PC-9 (cell line): ENCODE measurements at places on chromosomes 6 and 20.
A peak's percentile ranks its signal among the peaks of the same experiment; 100 is the strongest.

DNA sequence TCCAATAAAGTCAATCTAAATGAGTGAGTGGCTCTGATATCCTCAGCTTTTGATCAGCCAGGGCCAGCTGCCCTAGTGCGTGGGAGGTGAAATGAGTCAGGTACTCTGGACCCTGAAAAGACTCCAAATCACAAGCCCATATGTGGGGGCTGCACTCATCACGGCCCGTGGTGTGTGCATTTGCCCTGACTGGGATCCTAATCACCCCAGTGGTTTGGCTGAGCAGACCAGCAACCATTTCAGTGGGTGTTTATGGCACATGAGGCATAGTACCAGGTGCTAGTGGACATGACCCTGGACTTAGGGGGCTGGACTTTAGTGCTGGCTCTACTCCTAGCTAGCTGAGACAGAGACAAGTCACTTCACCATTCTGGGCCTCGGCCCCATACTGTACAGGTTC is 39.4 kb downstream of the SCML4 start:
- no peak for DNase-seq

GRCh38 chr6:151690768-151691562 is 116.5 kb upstream of the ESR1 start:
- DNase-seq: no peak

DNA sequence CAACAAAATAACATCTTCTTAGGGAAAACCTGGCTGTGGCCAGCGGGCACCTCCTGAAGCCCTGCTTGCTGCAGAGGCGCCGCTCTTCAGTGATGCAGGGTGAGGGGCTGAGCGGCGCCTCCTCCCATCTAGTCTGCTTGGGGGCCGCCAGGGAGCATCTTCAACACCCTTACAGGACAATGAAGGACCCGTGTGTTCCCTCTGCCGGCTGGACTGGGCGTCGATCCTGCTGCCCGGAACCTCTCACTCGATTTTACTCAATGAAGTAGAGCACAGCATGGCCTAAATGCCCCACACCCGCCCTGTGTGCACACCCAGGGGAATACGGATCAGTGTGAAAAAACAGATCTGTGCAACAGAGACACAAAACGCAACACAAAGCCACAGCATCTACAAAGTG is 28.5 kb upstream of the MPC1 start:
- no peak for DNase-seq

GRCh38 chr6:24228681-24229255 is 102.8 kb downstream of the NRSN1 start:
- no peak for DNase-seq

GRCh38 chr6:42427871-42428270 is 23.9 kb downstream of the TRERF1 start:
- DNase-seq: no peak

DNA sequence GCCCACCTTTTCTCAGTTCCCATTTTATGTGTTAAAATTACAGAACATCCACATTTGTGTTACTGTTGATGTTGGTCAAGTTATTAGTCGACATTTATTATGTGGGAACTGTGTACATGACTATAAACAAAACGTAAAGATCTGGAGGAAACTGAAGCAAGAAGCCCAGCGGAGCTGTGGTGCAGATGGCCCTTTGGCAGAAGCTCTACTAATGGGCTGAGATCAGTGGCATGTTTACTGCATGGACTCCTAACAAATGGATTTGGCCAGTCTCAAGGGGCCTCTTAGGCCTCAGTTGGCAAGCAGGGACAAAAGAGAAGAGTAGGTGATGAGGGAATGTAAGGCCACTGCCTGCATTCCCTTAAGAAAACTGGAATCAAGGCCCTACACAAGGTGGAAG is 282.1 kb upstream of the TCF21 start:
- no peak for DNase-seq

DNA sequence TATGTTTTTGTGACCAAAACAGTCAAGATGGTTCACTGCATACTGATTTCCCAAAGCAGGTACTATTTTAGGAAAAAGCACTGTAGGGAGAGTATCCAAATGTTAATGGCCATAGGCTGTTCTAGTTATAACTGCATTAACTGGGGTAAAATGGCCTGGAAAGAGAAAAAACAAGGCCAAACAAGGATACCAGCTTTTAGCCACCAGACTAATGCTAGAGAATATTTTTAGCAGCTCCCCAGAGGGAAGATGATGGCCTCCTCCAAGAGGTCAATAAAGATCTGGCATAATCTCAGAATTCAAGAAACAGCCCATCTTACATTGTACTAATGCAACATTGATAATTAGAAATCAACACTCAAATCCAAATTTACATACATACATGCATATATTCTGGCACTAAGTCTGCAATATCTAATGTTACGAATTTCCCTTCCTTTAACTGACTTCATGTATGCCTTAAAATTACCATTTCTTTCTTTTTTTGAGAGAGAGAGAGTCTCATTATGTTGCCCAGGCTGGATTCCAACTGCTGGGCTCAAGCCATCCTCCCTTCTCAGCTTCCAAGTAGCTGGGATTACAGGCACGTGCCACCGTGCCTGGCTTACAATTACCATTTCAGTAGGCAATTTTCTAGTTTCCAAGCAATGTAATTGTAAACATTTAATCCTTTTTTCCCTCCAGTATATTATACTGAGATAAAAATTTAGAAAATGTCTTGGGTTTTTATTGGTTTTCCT is 9.3 kb downstream of the COX7A2 start:
- DNase-seq: no peak

DNA sequence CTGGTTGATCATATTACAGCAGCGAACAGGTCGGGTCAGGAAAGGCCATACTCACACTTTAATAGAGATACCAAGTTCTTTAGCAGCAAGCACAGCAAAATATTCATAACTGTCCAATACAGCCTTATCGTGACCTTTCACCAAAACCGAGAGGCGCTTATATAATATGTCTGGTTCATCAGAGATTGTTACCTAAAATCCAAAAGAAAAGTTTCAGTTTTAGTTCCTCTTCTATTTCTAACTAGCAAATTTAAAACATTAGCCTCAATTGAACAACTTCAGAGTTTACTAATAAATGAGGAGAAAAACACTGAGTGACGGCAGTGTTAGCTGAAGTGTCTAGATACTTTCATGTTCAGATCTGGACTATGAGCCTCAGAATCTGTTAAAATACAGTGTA is 5.9 kb downstream of the MRPS10 start:
- no peak for DNase-seq

- DNase-seq: no peak
These were observed 35.0 kb upstream of the TULP1 start for GRCh38 chr6:35547676-35548075.

GRCh38 chr20:51752343-51752951 is 15.7 kb downstream of the ATP9A start:
- DNase-seq: no peak

- no peak for DNase-seq
These were observed 34.7 kb upstream of the IRF4 start for GRCh38 chr6:356828-357251.

- DNase-seq: no peak
These were observed 48.9 kb downstream of the DUSP22 start for GRCh38 chr6:340991-341827.

GRCh38 chr20:37848706-37849105 is 54.2 kb upstream of the VSTM2L start:
- no peak for DNase-seq

GRCh38 chr6:7939864-7940228 is 29.3 kb upstream of the TXNDC5 start:
- DNase-seq: no peak

DNA sequence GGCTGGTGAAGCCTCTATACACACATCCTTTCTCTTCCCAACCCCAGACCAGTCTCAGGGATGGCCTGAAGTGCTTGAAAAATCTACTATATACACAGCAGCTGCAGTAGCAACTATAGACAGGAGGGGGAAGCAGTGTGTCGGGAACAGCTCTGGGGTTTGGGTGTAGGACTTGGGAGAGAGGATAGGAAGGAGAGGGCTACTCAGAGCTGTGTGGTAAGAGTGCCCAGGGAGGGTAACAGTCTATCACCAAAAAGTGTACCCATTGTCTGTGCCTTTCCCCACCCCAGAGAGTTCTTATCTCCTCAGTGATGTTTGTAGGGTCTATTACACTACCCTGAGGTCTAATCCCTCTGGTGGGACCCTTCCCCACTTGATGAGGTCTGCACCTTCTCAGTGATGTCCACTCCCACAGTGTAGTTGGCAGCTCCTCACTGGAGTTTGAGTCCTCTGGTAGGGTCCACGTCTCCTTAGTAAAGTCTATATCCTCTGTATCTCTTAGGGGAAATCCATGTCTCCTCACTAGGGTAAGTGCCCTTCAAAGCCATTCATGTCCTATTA is 1.5 kb upstream of the GGT7 start:
- DNase-seq: peak; percentile 66

DNA sequence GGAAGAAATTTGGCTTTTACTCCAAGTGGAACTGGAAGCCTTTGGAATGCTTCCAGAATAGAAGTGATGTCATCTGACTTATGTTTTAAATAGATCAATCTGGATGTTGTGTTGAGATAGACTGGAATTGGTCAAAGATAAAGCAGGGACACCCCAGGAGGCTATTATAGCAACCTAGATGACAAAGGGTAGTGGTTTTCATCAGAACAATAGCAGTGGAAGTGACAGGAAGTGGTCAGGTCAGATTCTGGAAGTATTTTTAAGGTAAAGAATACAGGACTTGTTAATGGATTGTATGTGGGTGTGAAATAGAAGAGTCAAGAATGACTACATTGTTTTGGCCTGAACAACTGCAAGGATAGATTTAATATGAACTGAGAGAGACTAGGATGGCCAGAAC is 191.4 kb downstream of the ADGRB3 start:
- no peak for DNase-seq

DNA sequence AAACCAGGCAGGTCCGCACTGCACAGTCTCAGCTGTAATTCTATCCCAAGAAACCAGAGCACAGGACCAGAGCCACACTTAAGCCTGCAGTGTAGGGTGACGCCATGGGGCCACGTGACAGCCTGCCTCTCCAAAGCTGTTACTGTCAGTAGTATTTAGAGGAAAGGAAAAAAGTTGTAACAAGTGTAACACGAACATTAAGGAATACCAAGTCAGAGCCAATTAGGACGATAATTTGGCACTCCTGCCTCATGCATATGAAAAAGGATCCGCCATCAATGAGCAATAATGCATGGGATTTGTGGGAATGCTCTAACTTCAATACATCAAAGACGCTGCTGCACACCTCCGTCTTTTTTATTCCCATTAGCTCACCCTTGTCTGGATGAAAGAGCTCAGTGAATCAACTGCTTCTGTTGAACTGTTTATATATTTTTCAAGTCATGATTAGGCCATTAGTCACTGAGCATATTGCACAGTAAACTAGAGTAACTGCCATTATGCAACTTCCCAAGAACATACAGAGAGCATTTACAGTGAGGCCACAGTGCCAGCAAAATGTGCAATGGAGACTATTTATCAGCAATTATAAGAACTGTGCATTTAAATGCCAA is 79.9 kb downstream of the ATXN1 start:
- peak; percentile 32 for DNase-seq

GRCh38 chr6:27693766-27694546 is 218.2 kb downstream of the OR2B2 start:
- DNase-seq: peak; percentile 67
